ENCODE measurements at places on chromosomes 12 and 14. TPM values are rescaled to one million over a fixed set of nuclear protein-coding genes. Genes with fewer than 3 reads are reported as not detected.

Gene METAP2
- total RNA-seq = 55.0 TPM

DNA sequence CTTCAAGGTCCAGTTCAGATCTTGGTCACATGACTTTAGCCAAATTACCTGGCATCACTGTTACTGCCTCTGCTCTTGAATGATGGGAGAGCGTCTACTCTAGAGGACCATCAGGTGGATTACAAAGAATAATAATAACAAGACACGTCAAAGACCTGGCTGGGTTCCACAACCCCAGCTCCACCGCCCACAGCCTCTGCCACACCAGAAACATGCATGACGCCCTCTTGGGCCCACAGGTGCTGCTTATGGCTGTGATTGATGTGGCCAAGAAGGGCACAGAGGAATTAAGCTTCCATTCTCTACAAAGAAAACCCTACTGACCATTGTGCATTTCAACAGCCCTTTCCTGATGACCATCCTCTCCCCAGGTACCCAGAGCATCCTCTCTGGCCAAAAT lies 18.2 kb downstream of the SERPINA3 start:
- no peaks in the 10 kb centered on the region for H3K36me3 ChIP-seq
- H3K4me3 ChIP-seq = no peak overlapping the region
- no peaks in the 10 kb centered on the region for H3K4me1 ChIP-seq
- no peak overlapping the region for H3K27ac ChIP-seq
- no peak for DNase-seq

DNA sequence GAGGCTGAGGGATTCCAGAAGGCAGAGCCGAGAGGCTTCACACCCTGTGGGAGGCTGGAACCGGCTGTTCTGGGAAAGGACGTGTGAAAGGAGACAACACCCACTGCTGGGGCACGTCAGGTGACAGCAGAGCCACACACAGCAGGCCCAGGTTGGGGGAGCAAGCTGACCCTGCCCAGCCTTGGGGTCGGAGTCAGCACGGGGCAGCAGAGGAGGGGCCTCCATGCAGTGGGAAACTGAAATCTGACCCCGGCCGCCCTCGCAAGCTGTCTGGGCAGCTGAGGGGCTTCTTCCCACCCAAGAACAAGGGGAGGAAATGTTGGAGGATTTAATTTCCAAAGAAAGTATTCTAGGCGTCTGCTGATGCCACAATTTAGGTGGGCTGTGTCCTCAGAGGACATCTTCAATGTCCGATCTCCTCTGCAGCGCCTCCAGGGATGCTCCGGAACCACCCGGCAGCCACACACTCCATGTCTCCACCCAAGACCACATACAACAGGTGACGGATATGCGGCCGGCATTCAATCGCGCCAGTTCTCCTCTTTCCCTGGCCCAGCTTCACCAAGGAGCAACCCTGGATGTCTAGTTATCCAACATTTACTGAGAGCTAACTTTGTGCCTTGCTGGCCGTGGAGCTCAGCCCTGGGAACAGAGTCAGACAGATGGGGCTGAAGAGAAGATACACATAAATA lies 30.7 kb downstream of the SNRNP35 start:
- H3K27ac ChIP-seq = no peak overlapping the region
- no peak for DNase-seq
- no peaks in the 10 kb centered on the region for H3K27me3 ChIP-seq
- H3K4me3 ChIP-seq = no peak overlapping the region

DNA sequence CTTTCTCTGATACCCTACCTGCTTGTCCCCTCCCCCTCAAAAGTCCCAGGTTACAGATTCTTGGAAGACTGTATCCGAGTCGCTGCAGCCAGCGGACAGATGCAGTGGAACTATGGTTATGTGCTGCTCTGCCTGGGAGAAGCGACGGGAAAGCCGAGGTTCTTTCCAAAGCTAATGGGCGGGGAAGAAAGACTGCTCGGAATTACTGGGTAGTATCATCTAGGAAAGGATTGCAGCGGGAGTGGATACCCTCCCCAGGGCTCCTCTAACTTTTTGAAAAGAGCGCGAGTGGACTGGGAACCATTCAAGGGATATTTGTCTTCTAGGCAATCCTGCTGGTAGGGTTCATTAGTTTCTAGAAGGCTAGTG lies 1.4 kb downstream of the PTHLH start:
- H3K36me3 ChIP-seq = no peaks in the 10 kb centered on the region
- peaks cover 53% of the 10 kb centered on the region for H3K4me1 ChIP-seq
- no peaks in the 10 kb centered on the region for H3K27me3 ChIP-seq
- no peak overlapping the region for H3K27ac ChIP-seq
- no peak overlapping the region for H3K4me3 ChIP-seq

DNA sequence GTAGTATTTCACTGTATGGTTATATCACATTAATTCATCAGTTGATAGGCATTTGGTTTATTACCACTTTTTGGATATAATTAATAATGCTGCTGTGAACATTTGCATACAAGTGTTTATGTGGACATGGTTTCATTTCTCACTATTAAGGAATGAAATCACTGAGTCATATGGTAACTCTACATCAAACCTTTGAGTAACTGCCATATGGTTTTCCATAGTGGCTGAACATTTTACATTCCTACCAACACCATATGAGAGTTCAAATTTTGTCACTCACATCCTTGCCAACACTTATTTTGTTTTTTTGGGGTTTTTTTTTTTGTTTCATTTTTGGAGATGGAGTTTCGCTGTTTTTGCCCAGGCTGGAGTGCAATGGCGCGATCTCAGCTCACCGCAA lies 30.2 kb upstream of the EAPP start:
- H3K27ac ChIP-seq = no peak overlapping the region
- no peak overlapping the region for H3K4me3 ChIP-seq
- no peaks in the 10 kb centered on the region for H3K4me1 ChIP-seq
- no peak for DNase-seq

GRCh38 chr14:54579621-54580020 lies 12.7 kb downstream of the SAMD4A start:
- no peak overlapping the region for H3K27ac ChIP-seq
- no peaks in the 10 kb centered on the region for H3K27me3 ChIP-seq
- no peaks in the 10 kb centered on the region for H3K4me1 ChIP-seq
- no peak overlapping the region for H3K4me3 ChIP-seq
- no peaks in the 10 kb centered on the region for H3K36me3 ChIP-seq

GRCh38 chr12:104628831-104629135 lies 172.0 kb downstream of the CHST11 start:
- H3K36me3 ChIP-seq = no peaks in the 10 kb centered on the region
- no peak overlapping the region for H3K4me3 ChIP-seq
- no peak for DNase-seq
- no peak overlapping the region for H3K27ac ChIP-seq

Gene DAAM1
- total RNA-seq = 16.9 TPM

DNA sequence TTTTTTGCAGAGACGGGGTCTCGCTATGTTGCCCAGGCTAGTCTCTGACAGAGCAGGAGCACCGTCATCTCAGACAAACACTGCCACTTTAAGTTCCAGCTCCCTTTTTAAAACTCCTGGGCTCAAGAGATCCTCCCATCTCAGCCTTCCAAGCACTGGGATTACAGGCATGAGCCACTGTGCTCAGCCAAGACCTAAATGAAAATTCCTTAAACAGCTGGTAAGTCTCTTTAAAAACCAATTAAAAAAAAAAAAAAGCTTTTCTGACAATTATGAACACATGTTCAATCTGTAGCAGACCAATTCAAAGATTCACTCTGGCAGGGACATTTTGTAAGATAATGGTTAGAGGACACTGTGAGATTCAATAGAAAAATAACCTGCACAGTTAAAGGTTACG lies 77.8 kb downstream of the HECTD4 start:
- no peak overlapping the region for H3K27ac ChIP-seq
- H3K27me3 ChIP-seq = no peaks in the 10 kb centered on the region
- DNase-seq = no peak
- H3K4me3 ChIP-seq = no peak overlapping the region

- H3K4me1 ChIP-seq = no peaks in the 10 kb centered on the region
- peak; percentile 46 for DNase-seq
- H3K36me3 ChIP-seq = no peaks in the 10 kb centered on the region
- no peaks in the 10 kb centered on the region for H3K27me3 ChIP-seq
- H3K4me3 ChIP-seq = no peak within 1 kb of the TSS
Measured at GRCh38 chr12:5043589-5044419, at the start of gene KCNA5. Gene KCNA5, plus strand, starts transcription at chr12:5043879. Its CDS starts 269 bp downstream, at chr12:5044148.

- H3K4me1 ChIP-seq = no peaks in the 10 kb centered on the region
- no peak for DNase-seq
- no peak overlapping the region for H3K27ac ChIP-seq
- H3K36me3 ChIP-seq = no peaks in the 10 kb centered on the region
- no peak overlapping the region for H3K4me3 ChIP-seq
Measured at GRCh38 chr14:32375663-32376062, 46.6 kb downstream of the AKAP6 start.

Gene SERPINA4
- total RNA-seq = 57.6 TPM
